Suprapubic skin (tissue), 4 donors: ENCODE measurements at places on chromosomes 1 and 21.

DNA sequence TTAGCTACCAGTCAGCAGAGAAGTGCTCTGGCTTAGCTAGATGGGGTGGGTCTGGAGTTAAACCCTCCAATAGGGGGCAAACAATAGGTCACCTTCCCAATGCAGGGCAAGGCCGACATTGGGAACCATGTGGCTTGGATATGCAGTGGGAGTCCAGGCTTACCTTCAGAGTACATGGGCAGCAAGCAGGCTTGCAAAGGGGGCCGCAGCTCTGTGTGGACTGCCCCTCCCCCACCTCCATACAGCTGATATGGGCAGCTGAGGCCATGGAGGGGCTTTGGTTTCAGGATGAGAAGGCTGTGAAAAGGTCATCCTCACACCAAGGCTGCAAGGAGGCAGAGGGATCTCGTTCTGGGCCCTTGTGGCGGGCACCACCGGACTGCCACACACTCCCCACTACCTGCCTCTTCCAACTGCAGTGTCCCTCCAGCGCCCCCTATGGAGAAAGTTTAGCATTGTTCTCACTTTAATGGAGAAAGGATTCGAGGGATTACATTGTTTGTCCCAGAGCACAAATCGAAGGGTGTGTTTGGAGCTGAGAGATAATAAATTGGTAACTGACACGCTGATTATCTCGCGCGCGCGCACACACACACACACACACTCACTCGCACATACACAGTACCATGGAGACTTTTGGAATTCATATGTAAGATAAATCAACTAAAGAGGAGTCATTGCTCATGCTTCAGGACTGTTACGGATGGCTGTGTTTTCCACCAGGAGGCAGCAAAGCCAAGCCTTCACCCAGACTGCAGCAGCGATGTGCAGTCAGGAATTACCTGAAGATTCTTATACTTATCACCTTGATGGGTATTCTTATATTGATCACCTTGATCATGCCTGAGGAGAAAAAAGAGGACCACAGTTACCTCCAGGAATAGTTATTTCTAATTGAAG, 7.0 kb upstream of the SMCP start:
- DNase-seq: no peak
- H3K4me3 ChIP-seq: no peak overlapping the region
- no peaks in the 10 kb centered on the region for H3K36me3 ChIP-seq
- no peaks in the 10 kb centered on the region for H3K4me1 ChIP-seq
- H3K27ac ChIP-seq: no peak overlapping the region

GRCh38 chr1:10980841-10981727, 31.4 kb upstream of the TARDBP start:
- H3K27ac ChIP-seq: peak overlapping the region; percentile 85
- H3K27me3 ChIP-seq: no peaks in the 10 kb centered on the region
- no peak for DNase-seq
- peak overlapping the region; percentile 35 for H3K4me3 ChIP-seq
- no peaks in the 10 kb centered on the region for H3K36me3 ChIP-seq

DNA sequence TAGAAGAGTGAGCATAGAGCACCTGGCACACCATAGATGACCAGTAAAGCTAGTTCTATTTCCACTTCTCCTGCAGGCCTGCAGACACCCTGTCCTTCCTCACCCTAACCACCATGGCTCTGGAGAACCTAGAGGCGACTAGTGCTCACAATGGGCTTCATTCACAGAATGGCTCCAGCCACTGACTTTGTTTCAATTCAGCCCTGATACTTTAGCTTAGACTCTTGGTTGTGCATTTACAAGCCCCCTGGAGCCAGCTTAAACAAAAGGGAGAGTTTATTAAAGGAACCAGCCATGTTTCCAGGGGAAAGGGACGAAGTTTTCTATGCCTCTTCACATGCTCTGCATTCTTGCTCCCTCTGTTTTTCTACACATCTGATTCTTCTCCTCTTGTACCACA, 123.7 kb downstream of the NAV1 start:
- no peak for DNase-seq
- H3K27ac ChIP-seq: no peak overlapping the region
- H3K4me1 ChIP-seq: no peaks in the 10 kb centered on the region
- H3K27me3 ChIP-seq: no peaks in the 10 kb centered on the region
- no peaks in the 10 kb centered on the region for H3K36me3 ChIP-seq
- H3K4me3 ChIP-seq: no peak overlapping the region

GRCh38 chr21:16115461-16115860, 385.7 kb downstream of the USP25 start:
- no peak overlapping the region for H3K27ac ChIP-seq
- H3K36me3 ChIP-seq: no peaks in the 10 kb centered on the region

- H3K27ac ChIP-seq: no peak overlapping the region
- no peak overlapping the region for H3K4me3 ChIP-seq
- DNase-seq: no peak
- no peaks in the 10 kb centered on the region for H3K36me3 ChIP-seq
- H3K27me3 ChIP-seq: no peaks in the 10 kb centered on the region
- H3K4me1 ChIP-seq: peaks cover 8% of the 10 kb centered on the region
Measured at GRCh38 chr1:115156826-115157468, 67.6 kb upstream of the TSPAN2 start.

DNA sequence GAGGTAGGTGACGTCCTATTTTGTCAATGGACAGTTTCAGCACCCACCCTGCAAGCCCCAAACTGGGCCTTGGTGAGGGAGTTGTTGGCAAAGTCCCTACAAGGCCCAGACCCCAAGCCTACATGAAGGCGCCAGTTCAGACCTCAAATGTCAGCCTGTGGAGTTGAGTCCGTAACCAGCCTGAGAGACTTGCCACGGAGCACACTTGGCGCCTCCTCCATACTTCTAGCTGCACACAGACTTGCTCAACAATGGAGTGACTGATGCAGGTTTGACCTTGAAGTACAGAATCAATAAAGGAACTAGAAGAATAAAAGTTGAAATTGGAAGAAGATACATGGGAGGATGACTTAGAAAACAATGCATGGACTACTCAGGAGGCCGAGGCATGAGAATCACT, 134.3 kb downstream of the PROX1 start:
- no peak overlapping the region for H3K27ac ChIP-seq
- DNase-seq: no peak
- H3K4me1 ChIP-seq: peaks cover 4% of the 10 kb centered on the region

- no peaks in the 10 kb centered on the region for H3K4me1 ChIP-seq
- DNase-seq: no peak
- H3K4me3 ChIP-seq: no peak overlapping the region
- H3K27me3 ChIP-seq: no peaks in the 10 kb centered on the region
- H3K36me3 ChIP-seq: peaks cover 83% of the 10 kb centered on the region
Measured at GRCh38 chr1:12009318-12009947, 9.9 kb upstream of the MIIP start.

DNA sequence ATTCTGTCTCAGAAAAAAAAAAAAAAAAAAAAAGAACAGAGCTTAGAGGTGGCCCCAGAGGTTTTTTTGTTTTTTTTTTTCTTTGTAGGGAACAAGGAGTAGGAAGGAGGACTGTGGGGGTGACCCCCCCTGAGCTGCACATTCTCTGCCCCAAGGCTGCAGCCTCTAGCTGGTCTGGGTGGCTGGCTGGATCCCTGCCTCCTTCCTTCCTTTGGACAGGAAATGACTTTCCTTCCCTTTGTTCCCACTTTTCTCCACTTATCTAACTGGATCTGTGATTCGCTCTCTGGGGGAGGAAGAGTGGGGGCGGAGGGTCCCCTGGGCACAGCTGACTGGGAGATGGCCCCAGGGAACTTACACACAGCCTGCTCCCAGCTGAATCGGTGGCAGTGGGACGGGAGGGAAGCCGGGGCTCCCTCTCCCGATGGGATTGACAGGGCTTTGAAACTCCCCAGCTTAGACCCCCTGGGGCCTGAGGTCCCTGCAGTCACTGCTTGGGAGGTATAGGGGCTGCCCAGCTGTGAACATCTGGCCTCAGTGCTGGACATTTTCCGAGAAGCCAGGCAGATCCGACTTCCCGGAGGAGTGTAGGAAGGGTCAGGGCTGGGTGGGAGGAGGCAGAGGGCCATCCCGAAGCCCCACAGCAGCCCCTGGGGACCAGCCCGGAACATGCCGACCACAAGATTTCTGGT, 2.1 kb downstream of the FBLIM1 start:
- H3K27me3 ChIP-seq: peaks cover 7% of the 10 kb centered on the region
- H3K36me3 ChIP-seq: peaks cover 8% of the 10 kb centered on the region
- DNase-seq: no peak
- H3K27ac ChIP-seq: peak overlapping the region; percentile 60
- peaks cover 69% of the 10 kb centered on the region for H3K4me1 ChIP-seq

DNA sequence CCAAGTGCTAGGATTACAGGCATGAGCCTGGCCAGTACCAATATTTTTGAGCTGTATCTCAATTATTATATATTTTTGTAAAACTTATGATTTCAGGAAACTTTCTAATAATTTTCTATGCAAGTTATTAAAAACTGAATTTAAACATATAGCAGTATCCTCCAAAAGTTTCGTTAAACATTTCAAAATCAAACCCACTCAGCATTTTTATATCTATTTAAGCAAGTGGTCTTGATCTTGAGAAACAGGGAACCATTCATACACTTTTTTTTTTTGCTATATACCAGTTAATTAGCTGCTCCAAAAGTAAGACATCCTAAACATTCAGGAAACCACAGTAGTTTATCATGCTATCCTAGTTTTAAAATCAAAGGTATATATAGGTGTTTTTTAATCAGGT, 22.0 kb downstream of the SHCBP1L start:
- no peak for DNase-seq
- no peaks in the 10 kb centered on the region for H3K4me1 ChIP-seq
- H3K4me3 ChIP-seq: no peak overlapping the region
- H3K36me3 ChIP-seq: no peaks in the 10 kb centered on the region
- no peak overlapping the region for H3K27ac ChIP-seq
- peaks cover 4% of the 10 kb centered on the region for H3K27me3 ChIP-seq

DNA sequence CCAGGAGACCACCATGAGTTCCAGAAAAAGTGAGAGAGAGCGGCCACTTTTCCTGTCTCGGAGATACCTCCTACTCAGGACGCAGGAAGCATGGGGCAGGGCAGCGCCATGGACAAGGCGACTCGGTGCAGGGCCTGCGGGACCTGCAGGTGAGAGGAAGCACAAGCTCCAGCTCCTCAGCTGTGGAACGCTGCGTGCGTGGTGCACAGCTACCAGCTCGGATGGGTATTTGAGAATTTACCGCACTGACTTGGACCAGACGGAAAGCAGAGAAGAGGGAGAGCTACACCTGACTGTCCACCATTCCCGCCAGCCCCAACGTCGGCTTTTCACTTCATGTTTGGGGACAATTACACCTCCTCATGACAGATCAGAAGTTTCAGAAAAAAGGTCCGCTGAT, 8.2 kb upstream of the CDK11A start:
- no peak overlapping the region for H3K27ac ChIP-seq
- peaks cover 3% of the 10 kb centered on the region for H3K4me1 ChIP-seq
- no peaks in the 10 kb centered on the region for H3K27me3 ChIP-seq
- H3K36me3 ChIP-seq: peaks cover 45% of the 10 kb centered on the region

GRCh38 chr1:101043776-101044175, 18.2 kb upstream of the DPH5 start:
- no peak overlapping the region for H3K27ac ChIP-seq
- H3K36me3 ChIP-seq: peaks cover 8% of the 10 kb centered on the region
- no peak for DNase-seq
- H3K4me3 ChIP-seq: no peak overlapping the region
- H3K27me3 ChIP-seq: no peaks in the 10 kb centered on the region

GRCh38 chr1:208924928-208925327, 658.6 kb upstream of the CAMK1G start:
- H3K27ac ChIP-seq: no peak overlapping the region
- no peaks in the 10 kb centered on the region for H3K27me3 ChIP-seq
- no peaks in the 10 kb centered on the region for H3K4me1 ChIP-seq
- H3K36me3 ChIP-seq: no peaks in the 10 kb centered on the region

- H3K4me3 ChIP-seq: no peak overlapping the region
- peaks cover 67% of the 10 kb centered on the region for H3K4me1 ChIP-seq
- peak; percentile 84 for DNase-seq
- no peaks in the 10 kb centered on the region for H3K27me3 ChIP-seq
Measured at GRCh38 chr1:9438431-9439073, 100.7 kb upstream of the SLC25A33 start.

GRCh38 chr1:8407652-8408051, 89.7 kb downstream of the SLC45A1 start:
- peaks cover 61% of the 10 kb centered on the region for H3K4me1 ChIP-seq
- peaks cover 4% of the 10 kb centered on the region for H3K36me3 ChIP-seq
- peak overlapping the region; percentile 78 for H3K27ac ChIP-seq
- H3K4me3 ChIP-seq: no peak overlapping the region
- H3K27me3 ChIP-seq: no peaks in the 10 kb centered on the region

DNA sequence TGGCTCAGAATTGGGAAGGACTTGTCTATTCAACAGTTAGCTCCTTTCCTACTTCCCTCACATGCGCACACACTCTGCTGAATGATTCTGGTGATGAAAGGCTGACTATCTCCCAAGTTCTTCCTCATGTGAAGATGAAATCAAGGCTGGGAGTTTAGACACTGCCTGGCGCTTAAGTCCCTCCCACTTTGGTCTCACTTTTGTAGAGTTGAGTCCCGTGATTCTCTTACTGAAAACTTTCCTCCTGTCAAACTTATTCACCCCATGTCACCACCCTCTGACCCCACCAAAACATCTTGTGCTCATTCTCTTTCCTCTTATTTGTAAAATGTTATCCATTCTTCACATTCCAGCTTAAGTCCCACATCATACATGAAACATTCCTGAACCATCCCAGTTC, 8.4 kb upstream of the MRPS6 start:
- H3K36me3 ChIP-seq: no peaks in the 10 kb centered on the region
- DNase-seq: no peak
- no peak overlapping the region for H3K27ac ChIP-seq
- no peak overlapping the region for H3K4me3 ChIP-seq
- H3K4me1 ChIP-seq: no peaks in the 10 kb centered on the region

DNA sequence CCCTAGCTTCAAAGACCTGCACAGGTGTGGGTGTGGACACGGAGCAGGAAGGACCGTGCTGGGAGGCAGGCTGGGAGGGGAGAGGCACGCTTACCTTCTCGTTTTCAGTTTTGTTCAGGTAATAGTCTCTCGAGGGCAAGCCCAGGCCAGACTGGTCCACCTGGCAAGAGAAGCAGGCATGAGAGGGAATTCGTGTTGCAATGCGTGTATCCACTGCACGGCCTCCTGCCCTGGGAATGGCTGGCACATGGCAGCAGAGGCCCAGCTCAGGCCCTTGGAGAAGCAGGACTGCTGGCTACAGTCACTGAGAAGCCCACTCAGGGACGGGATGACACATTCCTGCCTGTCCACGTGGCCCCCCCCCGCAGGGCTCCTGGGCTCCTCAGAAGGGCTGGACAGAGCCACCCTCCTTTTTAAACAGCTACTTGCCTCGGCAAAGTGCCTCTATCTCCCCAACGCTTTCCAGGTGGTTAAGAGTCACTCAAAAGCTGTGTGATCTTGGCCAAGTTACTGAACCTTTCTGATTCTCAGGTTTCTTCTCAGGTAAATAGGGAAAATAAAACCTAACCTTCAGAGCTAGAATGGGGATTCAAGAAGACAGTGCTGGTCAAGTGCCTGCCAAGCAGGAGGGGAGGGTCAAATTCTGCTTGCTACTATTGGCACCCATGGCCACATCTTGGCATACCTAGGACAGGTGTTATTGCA, 32.7 kb downstream of the ECE1 start:
- H3K4me3 ChIP-seq: no peak overlapping the region
- no peaks in the 10 kb centered on the region for H3K27me3 ChIP-seq
- peaks cover 61% of the 10 kb centered on the region for H3K4me1 ChIP-seq
- H3K36me3 ChIP-seq: peaks cover 35% of the 10 kb centered on the region
- DNase-seq: no peak
- peak overlapping the region; percentile 28 for H3K27ac ChIP-seq

GRCh38 chr1:111647736-111648135, 28.1 kb downstream of the RAP1A start:
- H3K27me3 ChIP-seq: no peaks in the 10 kb centered on the region
- H3K4me1 ChIP-seq: peaks cover 31% of the 10 kb centered on the region
- DNase-seq: no peak
- no peak overlapping the region for H3K27ac ChIP-seq

- peak overlapping the region; percentile 72 for H3K27ac ChIP-seq
- H3K4me1 ChIP-seq: peaks cover 87% of the 10 kb centered on the region
- DNase-seq: no peak
- no peaks in the 10 kb centered on the region for H3K27me3 ChIP-seq
- H3K36me3 ChIP-seq: peaks cover 5% of the 10 kb centered on the region
- no peak overlapping the region for H3K4me3 ChIP-seq
Measured at GRCh38 chr1:201502511-201502857, 4.4 kb downstream of the CSRP1 start.
